Upper lobe of right lung (tissue), 1 donor: ENCODE measurements at places on chromosomes 5 and 9. TPM values are rescaled to one million over a fixed set of nuclear protein-coding genes. Genes with fewer than 3 reads are reported as not detected.

CCL28 gene
- 7.7 TPM for total RNA-seq

FOXI1 gene
- not detected for total RNA-seq

SPATA9 gene
- total RNA-seq: not detected

CDHR2 gene
- 0.35 TPM for total RNA-seq

C5orf52 gene
- total RNA-seq: not detected

SLC1A3 gene
- total RNA-seq: 43.5 TPM

PCAT7 gene
- 0.35 TPM for total RNA-seq

EIF4E1B gene
- total RNA-seq: not detected

DNA sequence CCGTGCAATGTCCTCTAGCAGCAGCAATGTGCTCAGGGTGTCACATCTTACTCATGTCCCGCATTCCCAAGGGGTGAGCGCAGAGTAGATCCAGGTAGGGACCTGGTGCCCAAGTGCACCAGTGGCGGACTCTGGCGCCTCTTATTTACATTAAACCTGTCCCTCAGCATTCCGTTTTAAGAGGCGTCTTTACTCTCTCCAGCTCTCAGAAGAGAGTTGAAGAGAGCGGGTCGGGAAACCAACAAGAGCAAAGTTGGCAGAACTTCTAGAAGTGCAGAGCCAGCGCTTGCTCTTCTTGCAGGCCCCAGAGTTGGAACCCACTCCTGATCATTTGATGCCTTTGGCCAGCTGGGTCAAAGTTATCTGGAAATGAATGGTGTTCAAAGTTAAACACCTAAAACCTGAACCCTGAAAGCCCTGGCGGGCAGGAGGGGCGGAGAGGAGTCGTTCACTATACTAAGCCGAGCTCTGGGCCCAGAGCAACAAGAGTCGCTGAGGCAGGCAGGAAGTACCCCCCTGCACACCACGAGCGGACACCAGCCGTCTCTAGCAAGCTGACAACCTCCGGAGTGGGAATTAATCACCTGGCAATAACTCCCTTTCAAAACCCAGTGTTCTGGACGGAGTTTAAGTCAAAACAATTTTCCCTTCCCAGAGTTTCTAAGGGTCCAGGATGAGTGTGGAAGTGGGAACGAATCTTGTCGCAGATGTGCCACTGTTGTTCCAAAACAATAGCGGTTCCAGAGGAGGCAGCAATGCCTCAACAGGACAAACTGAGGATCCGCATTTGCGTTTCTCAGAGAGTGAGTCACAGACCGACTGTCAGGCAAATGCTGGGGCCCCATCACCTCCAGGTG is 122.8 kb downstream of the TMEM161B start:
- peak overlapping the region; percentile 27 for H3K4me3 ChIP-seq
- peaks cover 16% of the 10 kb centered on the region for H3K27me3 ChIP-seq
- no peaks in the 10 kb centered on the region for H3K36me3 ChIP-seq
- peaks cover 18% of the 10 kb centered on the region for H3K4me1 ChIP-seq

- H3K4me3 ChIP-seq: peak overlapping the region; percentile 76
- H3K4me1 ChIP-seq: peaks cover 12% of the 10 kb centered on the region
- H3K27me3 ChIP-seq: no peaks in the 10 kb centered on the region
- H3K27ac ChIP-seq: peak overlapping the region; percentile 87
Observed at GRCh38 chr9:33044677-33045282, 19.7 kb downstream of the DNAJA1 start.

DNA sequence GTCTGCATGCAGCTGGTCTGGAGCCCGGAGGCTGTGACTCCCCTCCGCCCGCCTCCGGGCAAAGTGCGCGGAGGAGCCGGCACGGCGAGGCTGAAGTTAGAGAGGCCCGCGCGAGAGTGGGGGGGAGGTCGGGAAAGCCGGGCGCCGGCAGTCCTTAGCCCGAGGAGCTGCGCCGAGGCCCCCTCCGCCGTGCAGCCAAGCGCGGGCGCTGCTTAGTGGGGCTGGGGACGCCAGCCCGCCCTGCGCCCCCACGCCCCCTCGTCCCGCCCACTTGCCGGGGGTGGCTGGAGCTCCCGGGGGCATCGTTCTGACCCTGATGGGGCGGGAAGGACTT is 403 bp downstream of the NINJ1 start:
- H3K27ac ChIP-seq: peak overlapping the region; percentile 96
- no peaks in the 10 kb centered on the region for H3K36me3 ChIP-seq
- no peaks in the 10 kb centered on the region for H3K27me3 ChIP-seq
- peak; percentile 88 for DNase-seq
- peak overlapping the region; percentile 91 for H3K4me3 ChIP-seq
- H3K4me1 ChIP-seq: peaks cover 56% of the 10 kb centered on the region

DNA sequence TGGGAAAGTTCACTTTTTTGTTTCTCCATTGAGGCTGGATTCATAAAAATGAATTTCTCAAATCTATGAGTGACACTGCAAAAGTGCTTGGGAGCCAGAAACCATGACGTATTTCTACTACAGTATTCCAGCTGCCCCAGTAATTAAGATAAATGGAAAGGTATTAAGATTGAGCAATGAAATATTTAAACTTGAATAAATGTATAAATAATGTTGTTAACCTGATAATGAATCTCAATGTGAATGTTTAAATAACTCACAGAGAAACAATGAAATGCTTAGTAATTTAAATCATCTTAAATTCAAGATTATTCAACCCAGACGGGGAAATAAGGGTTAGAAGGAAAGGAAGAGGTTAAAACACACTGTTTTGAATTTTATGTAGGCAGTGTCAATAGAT is 11.2 kb upstream of the SRP19 start:
- no peak overlapping the region for H3K27ac ChIP-seq
- no peak overlapping the region for H3K4me3 ChIP-seq
- DNase-seq: no peak
- H3K27me3 ChIP-seq: no peaks in the 10 kb centered on the region
- H3K4me1 ChIP-seq: peaks cover 4% of the 10 kb centered on the region

- H3K27ac ChIP-seq: no peak overlapping the region
- H3K4me3 ChIP-seq: no peak overlapping the region
- H3K27me3 ChIP-seq: no peaks in the 10 kb centered on the region
- no peaks in the 10 kb centered on the region for H3K4me1 ChIP-seq
Observed at GRCh38 chr5:146541958-146542849, 26.2 kb upstream of the GPR151 start.
